ENCODE measurements at places on chromosomes 3 and 15. TPM values are rescaled to one million over a fixed set of nuclear protein-coding genes. Genes with fewer than 3 reads are reported as not detected.

PIGZ gene
- total RNA-seq, result 1.7 TPM

RBP2 gene
- total RNA-seq, result not detected

BAHD1 gene
- total RNA-seq, result 14.5 TPM

LSAMP gene
- not detected for total RNA-seq

CELSR3 gene
- 1.6 TPM for total RNA-seq

SLC9C1 gene
- total RNA-seq, result not detected

ST6GAL1 gene
- total RNA-seq, result 1.6 TPM

MTHFS gene
- total RNA-seq, result 9.3 TPM

FETUB gene
- total RNA-seq, result not detected

GOLGA8S gene
- total RNA-seq, result under 0.01 TPM

NFKBIZ gene
- total RNA-seq, result 119 TPM
